ENCODE measurements at places on chromosomes 11 and 22. TPM values are rescaled to one million over a fixed set of nuclear protein-coding genes. Genes with fewer than 3 reads are reported as not detected.

RIC3 gene
- total RNA-seq, result 23.4 TPM

FXYD2 gene
- 7.7 TPM for total RNA-seq

NPAS4 gene
- total RNA-seq, result not detected

ASPHD2 gene
- 4.2 TPM for total RNA-seq

SMIM38 gene
- 0.65 TPM for total RNA-seq

WNT7B gene
- total RNA-seq, result 4.3 TPM

APBB1 gene
- total RNA-seq, result 64.2 TPM

FGF4 gene
- total RNA-seq, result not detected

ARHGAP8 gene
- total RNA-seq, result 105 TPM

OR8B2 gene
- total RNA-seq, result not detected

GAS2 gene
- total RNA-seq, result 14.5 TPM

NXPE4 gene
- not detected for total RNA-seq

CCDC157 gene
- 13.5 TPM for total RNA-seq

GP1BB gene
- total RNA-seq, result 7.7 TPM

APOL4 gene
- total RNA-seq, result not detected

OR51E2 gene
- not detected for total RNA-seq

MEI1 gene
- total RNA-seq, result 1.5 TPM

OR5AL1 gene
- not detected for total RNA-seq

MOGAT2 gene
- not detected for total RNA-seq

CATSPERZ gene
- total RNA-seq, result not detected

OR2D2 gene
- total RNA-seq, result 0.53 TPM

KDM4E gene
- not detected for total RNA-seq

ACTN3 gene
- total RNA-seq, result 0.44 TPM

HORMAD2 gene
- not detected for total RNA-seq

TRIM22 gene
- 0.89 TPM for total RNA-seq

PGGHG gene
- 74.7 TPM for total RNA-seq

OR6T1 gene
- total RNA-seq, result not detected

MYOD1 gene
- total RNA-seq, result not detected

JAML gene
- 0.60 TPM for total RNA-seq

TOMT gene
- not detected for total RNA-seq

PLAAT2 gene
- not detected for total RNA-seq

MN1 gene
- 5.5 TPM for total RNA-seq

MYO7A gene
- 5.3 TPM for total RNA-seq

JRKL gene
- total RNA-seq, result 10.6 TPM

RPS19BP1 gene
- total RNA-seq, result 45.2 TPM

B3GAT1 gene
- total RNA-seq, result 6.3 TPM

SCN4B gene
- total RNA-seq, result 0.16 TPM

EHF gene
- 18.6 TPM for total RNA-seq

KRTAP5-7 gene
- total RNA-seq, result 0.41 TPM

NRGN gene
- 4.9 TPM for total RNA-seq

SCGB1A1 gene
- 1.9 TPM for total RNA-seq

NAALAD2 gene
- total RNA-seq, result 5.5 TPM

CTSF gene
- 4.1 TPM for total RNA-seq

CHST1 gene
- 0.31 TPM for total RNA-seq

CARD10 gene
- total RNA-seq, result 44.1 TPM

TUB gene
- 16.3 TPM for total RNA-seq

TMEM151A gene
- 0.57 TPM for total RNA-seq

OR4D5 gene
- 0.53 TPM for total RNA-seq

LRP4 gene
- 11.0 TPM for total RNA-seq

OR51Q1 gene
- total RNA-seq, result not detected

UVRAG gene
- total RNA-seq, result 25.7 TPM

Data from progenitor cell of endocrine pancreas (in vitro differentiated cells).